Osteoblast (primary cell): ENCODE measurements at places on chromosomes 1 and 21. TPM values are rescaled to one million over a fixed set of nuclear protein-coding genes. Genes with fewer than 3 reads are reported as not detected.

GRCh38 chr1:200960948-200961340 is 62.6 kb downstream of the KIF21B start:
- DNase-seq, result no peak

DNA sequence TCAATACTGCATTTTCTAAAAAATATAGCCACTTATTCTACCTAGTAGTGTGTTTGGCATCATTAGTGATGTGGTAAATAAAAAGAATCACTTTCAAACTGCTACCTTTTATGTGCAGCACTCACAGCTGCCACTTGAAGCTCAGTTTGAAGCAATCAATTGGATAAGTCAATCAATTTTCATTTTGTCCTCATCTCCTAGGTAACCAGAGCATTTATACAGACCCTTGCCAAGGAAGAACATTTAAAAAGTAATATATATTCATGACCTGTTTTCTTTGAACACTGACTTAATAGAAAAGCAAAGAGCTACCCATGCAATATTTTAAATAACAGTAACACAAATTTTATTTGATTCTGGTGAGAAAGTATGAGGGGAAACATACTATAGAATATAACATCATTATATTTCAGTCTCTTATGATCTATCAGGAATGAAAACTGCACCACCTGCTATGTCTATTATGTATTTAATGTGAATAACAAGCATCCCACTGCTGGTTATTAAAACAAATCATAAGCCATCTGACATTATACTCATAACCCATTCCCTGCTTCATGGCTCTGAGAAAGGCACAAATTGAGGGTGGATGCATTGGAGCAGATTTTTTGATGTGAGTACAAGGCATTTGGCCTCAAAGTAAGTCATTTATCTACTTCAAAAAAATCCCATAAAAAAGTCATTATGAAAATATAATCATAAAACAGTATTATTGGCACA is 168.4 kb upstream of the C21orf91 start:
- no peak for DNase-seq

- no peak for DNase-seq
Observed at GRCh38 chr1:149915429-149916192, 2.0 kb downstream of the SV2A start.

SRRM1 gene
- total RNA-seq, result 50.7 and 53.3 TPM in 2 replicates

ZNF684 gene
- total RNA-seq, result 3.6 and 3.8 TPM in 2 replicates

DNA sequence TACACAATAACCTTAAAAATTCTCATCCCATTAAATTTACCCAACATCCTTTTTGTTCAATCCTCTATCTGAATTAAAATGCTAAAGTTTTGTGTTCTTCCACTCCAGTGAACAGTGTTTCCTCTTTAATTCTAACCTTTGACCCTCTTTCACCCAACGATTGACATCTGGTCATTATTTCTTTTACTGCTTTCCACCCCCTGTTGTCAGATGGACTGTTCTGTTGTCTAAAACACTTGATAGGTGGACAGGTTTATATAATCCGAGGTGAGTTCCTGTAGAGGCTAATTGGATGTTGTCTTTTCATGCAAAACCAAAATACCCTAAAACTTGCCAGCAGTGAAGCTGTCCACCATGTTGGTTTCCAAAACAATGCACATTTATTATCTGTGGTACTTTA is 73.4 kb upstream of the SERTAD4 start:
- no peak for DNase-seq

DNA sequence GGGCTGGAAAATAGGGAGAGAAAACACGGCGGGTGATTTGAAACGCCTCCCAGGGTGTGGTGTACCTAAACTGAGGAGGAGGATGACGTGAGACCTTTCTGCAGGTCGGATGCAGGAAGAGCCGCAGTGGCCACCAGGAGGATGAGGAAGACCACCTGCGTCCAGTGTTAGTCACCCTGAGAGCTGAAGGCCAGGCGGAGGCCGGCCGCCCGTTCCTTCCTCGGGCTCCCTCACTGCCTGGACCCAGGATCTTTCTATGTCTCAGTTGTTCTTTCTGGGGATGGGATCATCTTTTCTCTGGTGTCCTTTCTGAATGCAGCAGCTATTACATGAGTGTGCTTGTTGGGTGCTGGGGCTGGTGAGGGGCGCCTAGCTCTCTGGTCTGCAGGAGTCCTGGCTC is 74.7 kb upstream of the COL6A1 start:
- no peak for DNase-seq

GRCh38 chr1:213669512-213669911 is 318.3 kb upstream of the PROX1 start:
- no peak for DNase-seq

RPE65 gene
- not detected in 2 replicates for total RNA-seq

DNA sequence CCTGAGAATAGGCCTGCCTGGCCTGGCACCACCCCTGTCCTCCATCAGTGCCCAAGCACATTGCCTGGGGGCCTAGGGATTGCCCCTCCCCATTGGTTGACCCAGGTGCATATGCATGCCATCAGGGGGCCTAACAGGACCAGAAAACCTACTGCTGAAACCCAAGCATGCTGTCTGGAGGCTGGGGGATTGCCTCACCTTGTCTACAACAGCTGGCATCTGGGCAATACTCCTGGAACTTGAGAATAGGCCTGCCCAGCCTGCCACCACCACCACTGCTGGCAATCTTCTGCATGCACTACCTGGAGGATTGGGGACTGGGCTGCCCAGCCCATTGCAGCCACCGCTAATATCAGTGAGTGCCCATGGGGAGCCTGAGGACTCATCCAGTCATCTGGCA is 56.1 kb upstream of the BCL10 start:
- no peak for DNase-seq

SLC35F3 gene
- not detected in 2 replicates for total RNA-seq

CASZ1 gene
- 0.36 and 0.59 TPM in 2 replicates for total RNA-seq

OPTC gene
- not detected in 2 replicates for total RNA-seq

LDLRAD1 gene
- total RNA-seq, result not detected in 2 replicates

DNA sequence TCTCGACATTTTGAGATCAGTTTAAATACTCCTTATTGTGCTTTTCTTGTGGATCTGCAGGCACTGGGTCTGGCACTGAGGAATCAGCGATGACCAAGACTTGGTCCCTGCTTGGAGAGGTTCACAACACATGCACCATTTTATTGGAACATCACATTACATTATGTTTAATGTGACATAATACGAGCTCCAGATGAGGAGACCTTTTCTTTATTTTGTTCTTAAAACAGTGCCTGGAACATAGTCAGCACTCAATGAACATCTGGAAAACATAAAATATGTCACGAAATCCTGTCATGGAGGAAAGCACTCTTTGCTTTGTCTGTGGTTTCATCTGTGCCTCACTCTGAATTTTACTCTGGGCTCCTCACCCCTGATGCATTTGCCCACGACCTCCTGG is 110.7 kb downstream of the ST6GALNAC3 start:
- no peak for DNase-seq

GRCh38 chr1:77085109-77085508 is 134.1 kb downstream of the PIGK start:
- no peak for DNase-seq

RHBDL2 gene
- total RNA-seq, result 0.59 and 0.72 TPM in 2 replicates

CD247 gene
- not detected in 2 replicates for total RNA-seq

- no peak for DNase-seq
Observed at GRCh38 chr21:27498025-27498424, 531.1 kb upstream of the ADAMTS5 start.

- no peak for DNase-seq
Observed at GRCh38 chr1:14699620-14700019, 101.1 kb downstream of the KAZN start.

- DNase-seq, result peak; percentile 8
Observed at GRCh38 chr1:52436817-52437216, 32.4 kb downstream of the PRPF38A start.

PPM1J gene
- total RNA-seq, result 0.59 and 1.1 TPM in 2 replicates

- DNase-seq, result peak; percentile 29
Observed at GRCh38 chr1:17599954-17600300, 60.4 kb downstream of the ARHGEF10L start.

S100A7A gene
- not detected in 2 replicates for total RNA-seq

GRCh38 chr1:53642215-53642555 is 96.8 kb downstream of the GLIS1 start:
- peak; percentile 18 for DNase-seq

GRCh38 chr1:150346316-150346715 is 17.6 kb upstream of the RPRD2 start:
- DNase-seq, result no peak

GRCh38 chr1:9213956-9214355 is 20.6 kb upstream of the H6PD start:
- no peak for DNase-seq

- no peak for DNase-seq
Observed at GRCh38 chr1:214670098-214670497, 67.1 kb downstream of the CENPF start.

- peak; percentile 52 for DNase-seq
Observed at GRCh38 chr1:237383791-237384190, 341.8 kb downstream of the RYR2 start.

WNT3A gene
- total RNA-seq, result not detected in 2 replicates

- DNase-seq, result no peak
Observed at GRCh38 chr1:92859400-92860039, 27.7 kb downstream of the RPL5 start.

DNA sequence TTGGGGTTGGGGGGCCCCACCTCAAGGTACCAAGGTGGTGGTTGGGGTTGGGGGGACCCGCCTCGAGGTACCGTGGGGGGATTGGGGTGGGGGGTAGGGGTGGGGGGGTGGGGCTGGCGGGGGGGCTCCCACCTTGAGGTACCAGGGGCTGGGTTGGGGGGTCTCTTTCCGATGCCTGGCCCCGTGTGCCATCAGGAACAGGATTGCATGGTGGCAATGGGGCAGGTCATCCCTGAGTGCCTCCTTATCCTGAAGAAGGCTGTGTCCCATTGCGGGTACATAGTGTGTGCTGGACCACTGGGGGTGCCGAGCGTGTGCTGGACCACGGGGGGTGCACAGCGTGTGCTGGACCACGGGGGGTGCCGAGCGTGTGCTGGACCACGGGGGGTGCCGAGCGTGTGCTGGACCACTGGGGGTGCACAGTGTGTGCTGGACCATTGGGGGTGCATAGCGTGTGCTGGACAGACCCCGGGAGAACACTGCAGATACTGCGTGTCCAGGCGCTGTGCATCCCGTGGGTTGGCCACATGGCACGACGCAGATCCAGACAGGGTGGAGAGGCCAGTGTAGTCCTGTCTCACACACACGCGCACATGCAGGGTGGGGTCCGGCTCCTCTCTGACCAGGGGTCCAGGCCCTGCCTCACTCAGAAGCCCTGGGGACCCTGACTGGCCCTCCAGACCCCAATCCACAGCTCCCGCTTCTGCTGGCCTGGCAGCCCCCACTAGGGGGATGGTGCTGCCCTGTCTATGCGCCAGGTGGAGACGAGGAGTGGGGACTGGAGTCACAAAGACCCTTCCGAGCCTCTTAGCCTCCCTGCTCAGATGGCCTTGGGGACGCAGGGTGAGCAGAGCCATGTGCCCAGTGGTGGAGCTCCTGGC is 4.2 kb downstream of the SCNN1D start:
- no peak for DNase-seq

GRCh38 chr1:215201283-215201682 is 118.7 kb downstream of the KCNK2 start:
- no peak for DNase-seq

METTL13 gene
- total RNA-seq, result 13.0 and 15.3 TPM in 2 replicates

GRCh38 chr1:101846820-101847219 is 149.9 kb downstream of the OLFM3 start:
- DNase-seq, result no peak

DNA sequence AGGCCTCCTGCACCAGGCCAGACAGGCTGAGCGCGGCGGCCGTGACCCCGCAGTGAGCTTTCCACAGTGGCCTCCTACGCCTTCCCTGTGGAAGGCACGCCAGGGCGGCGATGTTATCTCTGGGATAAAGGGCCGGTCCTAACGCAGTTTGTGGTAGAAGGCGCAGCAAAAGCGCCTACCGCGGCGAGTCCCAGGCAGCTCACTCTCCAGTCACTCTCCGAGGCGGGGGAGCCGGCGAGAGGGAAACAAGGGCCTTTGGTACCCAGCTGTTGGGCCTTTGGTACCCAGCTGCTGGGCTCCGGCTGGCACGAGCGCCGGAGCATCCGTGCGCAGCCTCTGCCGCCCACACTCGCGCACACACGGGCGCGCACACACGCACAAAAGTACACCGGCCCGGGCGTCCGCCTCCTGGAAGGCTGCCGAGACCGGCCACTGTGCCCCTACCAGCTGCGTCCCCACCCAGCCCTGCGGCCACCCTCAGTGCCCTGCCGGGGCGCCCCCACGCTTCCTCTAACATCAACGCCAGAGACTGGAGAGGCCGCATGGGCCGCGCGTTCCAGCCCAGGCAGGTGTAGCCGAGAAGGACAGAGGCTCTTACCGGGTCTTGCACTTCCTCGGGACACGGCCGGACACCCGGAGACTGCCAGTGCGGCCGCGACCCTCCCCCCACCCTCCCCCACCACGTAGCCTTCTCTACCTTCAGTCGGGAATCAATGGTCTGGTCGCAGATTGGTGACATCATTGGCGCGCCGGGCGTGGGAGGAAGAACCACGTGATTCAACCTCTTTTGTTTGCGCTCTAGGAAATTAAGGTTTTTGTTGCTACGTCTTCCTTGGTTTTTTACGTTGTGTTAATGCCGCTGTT is 19.5 kb upstream of the ADAR start:
- peak; percentile 74 for DNase-seq

C8A gene
- not detected in 2 replicates for total RNA-seq

DNA sequence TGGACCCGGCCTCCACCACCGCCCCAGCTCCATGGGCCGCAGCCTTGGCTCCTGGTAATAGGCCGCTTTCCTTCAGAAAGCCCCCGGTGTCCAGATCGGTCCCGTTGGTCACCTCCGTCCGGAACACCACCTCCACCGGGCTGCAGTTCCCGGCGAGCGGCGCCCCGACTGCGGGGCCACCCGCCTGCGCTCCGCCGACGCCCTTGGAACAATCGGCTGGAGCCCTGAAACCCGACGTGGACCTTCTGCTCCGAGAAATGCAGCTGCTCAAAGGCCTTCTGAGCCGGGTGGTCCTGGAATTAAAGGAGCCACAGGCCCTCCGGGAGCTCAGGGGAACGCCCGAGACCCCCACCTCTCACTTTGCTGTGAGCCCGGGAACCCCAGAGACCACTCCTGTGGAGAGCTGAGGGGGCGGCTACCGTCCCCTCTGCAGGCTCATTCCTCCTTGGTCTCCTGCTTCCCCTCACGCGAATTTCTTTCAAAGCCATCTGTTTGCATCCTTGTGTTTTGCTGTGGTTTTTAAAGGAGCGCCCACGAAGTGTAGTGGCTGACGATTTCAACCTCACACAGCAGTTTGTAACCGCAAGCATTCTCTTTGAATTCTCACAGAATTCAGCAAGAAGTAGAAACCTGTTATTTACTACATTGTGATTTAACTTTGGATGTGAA is 6.0 kb downstream of the FCRLB start:
- DNase-seq, result peak; percentile 73
